Suppressor macrophage treated with lipopolysaccharide for 1 hour (primary cell): ENCODE measurements at places on chromosomes 5 and 9.

DNA sequence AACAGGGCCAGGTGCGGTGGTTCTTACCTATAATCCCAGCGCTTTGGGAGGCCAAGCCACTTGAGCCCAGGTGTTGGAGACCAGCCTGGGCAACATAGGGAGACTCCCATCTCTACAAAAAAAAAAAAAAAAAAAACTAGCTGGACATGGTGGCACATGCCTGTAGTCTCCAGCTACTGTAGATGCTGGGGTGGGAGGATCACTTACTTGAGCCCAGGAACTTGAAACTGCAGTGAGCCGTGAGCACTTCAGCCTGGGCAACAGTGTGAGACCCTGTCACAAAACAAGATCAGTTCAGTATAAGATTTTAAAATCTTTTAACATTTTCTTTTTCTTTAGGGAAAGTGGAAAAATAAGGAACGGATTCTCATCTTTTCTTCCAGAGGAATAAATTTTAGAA is 2.5 kb downstream of the BRIX1 start:
- no peak for DNase-seq

- no peak for DNase-seq
Measured at GRCh38 chr9:33620738-33621439, 96.8 kb downstream of the ANKRD18B start.

- DNase-seq = no peak
Measured at GRCh38 chr5:27208051-27208450, 169.7 kb upstream of the CDH9 start.

GRCh38 chr5:159515909-159516415 is 185.7 kb upstream of the IL12B start:
- peak; percentile 76 for DNase-seq

- no peak for DNase-seq
Measured at GRCh38 chr5:97094579-97095317, 47.7 kb downstream of the LIX1 start.

GRCh38 chr9:121662891-121663580 is 11.6 kb downstream of the DAB2IP start:
- DNase-seq = no peak

- peak; percentile 65 for DNase-seq
Measured at GRCh38 chr9:131624636-131625507, 79.5 kb downstream of the PRRT1B start.

GRCh38 chr5:62614355-62614754 is 35.7 kb downstream of the LRRC70 start:
- no peak for DNase-seq

DNA sequence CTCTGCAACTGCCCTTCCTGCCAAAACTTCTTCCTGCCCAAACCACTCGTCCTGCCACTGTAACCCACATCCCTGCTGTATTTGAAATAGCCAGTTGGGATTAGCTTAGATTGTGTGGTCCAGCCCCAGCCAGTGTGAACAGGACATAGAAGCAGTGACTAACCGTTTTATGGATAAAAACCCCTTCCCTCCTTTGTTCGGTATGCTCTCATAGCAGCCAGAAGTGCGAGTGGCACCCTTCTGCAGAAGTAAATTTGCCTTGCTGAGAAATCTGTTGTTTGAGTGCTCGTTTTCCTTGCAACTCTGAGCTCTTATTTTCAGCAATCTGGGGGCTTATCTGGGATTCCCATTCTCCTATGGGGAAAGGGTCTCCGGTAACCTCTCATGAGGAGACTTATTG is 470.0 kb downstream of the PRDM9 start:
- DNase-seq = no peak

DNA sequence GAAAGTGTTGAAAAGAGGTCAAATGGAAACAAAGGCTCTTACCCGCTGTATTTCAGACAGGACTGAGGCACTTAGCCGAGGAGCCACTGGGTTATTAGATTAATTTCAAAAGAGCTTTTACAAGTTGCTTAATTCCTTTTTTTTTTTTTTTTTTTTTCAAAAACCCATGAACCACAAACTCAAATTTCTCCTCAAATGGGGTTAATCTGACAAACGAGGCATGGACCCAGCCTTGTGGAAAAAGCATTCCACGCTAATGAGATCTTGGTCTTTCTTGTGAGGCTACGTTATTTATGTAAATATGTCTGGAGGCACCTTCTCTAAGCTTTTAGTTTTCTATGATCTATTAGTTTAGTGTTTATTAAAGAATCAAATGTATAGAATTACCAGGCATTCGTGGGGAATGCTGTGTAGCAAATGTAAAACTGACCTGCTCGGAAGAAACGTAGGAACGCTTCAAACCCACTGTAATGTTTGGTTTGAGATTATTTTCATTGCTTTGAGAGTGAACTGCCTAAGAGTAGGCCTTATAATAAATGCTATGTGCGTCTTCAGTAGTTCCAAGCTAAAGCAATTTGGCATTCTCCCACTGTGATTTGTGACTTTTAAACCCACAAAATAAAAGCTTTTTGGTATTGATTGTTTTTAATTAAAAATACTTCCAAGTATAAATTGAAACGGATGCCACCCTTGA is 134.7 kb downstream of the CDH6 start:
- DNase-seq = no peak

DNA sequence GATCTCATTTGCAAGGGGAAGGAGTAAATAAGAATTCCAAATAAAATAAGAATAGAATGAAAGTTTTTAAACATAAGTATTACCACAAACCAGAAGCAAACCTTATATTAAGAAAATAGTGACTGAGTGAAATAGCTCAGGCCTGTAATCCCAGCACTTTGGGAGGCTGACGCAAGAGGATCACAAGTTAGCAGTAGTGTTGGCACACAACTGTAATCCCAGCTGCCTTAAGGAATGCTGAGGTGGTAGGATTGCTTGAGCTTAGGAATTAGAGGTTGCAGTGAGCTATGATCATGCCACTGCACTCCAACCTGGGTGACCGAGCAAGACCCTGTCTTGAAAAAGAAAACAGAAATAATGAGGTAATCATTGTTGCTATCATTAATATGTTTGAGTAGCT is 47.0 kb downstream of the APC start:
- no peak for DNase-seq
